ENCODE measurements at places on chromosomes 7 and 10.
A peak's percentile ranks its signal among the peaks of the same experiment; 100 is the strongest.

DNA sequence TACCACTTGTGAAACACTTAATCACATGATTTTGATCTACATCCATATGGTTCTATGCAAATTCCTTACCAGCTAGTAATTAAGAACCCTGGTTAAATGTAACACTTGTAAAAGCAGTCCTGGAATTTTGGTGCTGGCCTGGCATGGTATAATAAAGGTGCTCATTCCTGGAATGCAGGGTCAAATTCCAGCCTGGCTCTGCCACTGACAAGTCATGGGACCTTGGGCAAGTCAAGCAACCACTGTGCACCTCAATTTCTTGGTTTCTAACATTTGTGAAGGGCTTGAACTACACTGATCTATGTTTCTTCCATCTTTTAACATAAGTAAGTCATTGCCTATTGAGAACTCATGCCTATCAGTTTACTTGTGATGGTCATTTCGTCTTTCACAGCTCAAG is 91.9 kb upstream of the PIK3CG start:
- DNase-seq = no peak

DNA sequence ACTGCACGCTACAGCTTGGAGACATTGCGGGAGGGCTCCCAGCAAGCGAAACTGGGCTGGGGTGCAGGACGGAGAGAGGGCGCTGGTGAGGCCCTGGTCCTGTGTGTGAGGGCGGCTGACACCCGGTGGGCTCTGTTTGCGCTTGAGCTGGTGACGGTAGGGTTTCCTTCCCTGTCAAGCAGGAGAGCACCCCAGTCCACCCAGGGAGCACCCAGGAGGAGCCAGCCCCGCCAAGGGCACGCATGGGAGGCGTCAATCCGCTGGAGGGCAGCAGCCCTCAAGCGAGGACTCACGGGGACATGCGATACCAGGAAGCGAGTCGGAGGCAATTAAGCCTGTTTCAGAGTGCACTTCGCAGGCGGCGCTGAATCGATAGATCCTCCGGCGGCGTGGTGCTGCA is 109.4 kb downstream of the MAD1L1 start:
- DNase-seq = no peak

DNA sequence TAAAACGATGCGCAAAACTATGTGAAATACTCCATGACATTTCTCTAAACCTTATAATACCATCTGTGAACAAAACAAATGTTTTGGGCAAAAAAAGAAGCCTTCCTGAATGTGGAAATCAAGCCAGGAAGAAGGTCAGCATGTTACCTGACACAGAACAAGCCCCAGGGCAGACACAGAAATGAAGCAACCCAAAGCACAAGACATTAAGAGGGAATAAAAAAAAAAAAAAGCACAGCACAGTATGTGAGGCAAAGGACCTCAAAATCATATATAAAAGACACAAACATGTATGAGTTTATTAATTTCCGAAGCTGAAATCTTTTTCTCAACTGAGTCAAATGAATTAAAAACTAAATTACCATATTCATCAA is 161.8 kb downstream of the SKIDA1 start:
- no peak for DNase-seq

DNA sequence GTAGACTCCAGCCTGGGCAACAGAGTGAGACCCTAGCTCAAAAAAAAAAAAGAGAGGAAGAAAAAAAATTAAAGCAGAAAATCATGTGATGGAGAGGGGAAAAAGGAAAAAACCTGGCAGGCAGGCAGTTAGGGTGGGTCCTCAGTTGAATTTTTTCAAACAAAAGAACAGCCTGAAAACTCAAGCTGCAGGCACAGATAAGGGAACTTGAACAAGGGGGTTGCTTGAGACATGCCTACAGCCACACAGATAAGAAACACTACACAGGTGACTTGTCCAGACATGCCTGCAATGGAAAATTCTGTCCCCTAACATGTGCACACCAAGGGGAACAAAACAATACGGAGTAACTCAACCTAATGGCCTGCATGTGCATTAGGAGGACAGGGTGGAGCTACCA is 19.2 kb downstream of the VIM start:
- no peak for DNase-seq

DNA sequence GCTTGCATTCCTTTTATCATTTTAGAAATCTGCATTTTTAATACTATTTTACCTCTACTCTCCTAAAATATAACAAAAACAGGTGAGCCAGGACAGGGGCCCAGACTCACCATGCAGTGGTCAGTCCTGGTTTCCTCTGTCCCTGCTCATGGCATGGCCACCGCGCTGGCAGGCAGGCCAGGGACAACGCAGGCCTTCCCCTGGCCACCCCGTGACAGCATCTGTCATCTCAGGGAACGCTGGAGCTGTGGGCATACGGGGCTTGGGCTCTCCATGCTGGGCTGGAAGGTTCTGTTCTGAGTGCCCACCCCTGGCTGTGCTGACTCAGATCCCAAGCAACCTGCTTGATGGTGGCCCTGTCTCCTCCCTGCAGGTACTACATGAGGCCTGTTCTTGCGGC is 35.1 kb upstream of the CDH23 start:
- no peak for DNase-seq

GRCh38 chr10:131553581-131553980 is 242.1 kb upstream of the TCERG1L start:
- no peak for DNase-seq

DNA sequence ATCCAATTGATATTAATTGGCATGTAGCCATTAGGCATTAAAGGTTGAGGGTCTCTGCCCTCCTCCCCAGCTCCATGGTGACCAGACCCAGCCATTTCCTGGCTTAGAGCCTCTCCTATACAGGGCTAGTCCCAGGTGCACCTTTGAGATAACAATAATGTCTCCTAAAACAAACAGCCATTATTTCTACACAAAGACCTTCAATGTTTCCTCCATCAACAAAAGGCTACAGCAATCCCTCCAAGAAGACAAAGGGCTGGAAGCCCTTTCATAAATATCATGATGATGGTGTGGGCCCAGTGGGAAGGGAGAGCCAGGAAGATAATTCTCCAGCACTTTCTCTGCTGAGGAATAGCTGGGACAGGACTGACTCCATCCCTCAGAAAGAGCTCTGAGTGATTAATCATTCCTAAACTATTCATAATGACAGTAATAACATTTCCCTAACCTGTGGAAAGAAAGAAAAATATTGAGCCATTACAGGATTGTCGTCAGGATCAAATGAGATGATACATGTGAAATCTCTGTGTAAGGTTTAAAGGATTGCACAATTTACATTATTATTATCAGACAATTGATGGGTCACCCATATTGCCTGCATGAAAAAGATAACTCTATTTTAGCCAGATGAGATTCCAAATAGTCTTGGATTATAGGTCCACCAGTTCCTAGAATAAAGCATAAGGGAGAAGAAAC is 10.2 kb downstream of the PKD2L1 start:
- DNase-seq = no peak

DNA sequence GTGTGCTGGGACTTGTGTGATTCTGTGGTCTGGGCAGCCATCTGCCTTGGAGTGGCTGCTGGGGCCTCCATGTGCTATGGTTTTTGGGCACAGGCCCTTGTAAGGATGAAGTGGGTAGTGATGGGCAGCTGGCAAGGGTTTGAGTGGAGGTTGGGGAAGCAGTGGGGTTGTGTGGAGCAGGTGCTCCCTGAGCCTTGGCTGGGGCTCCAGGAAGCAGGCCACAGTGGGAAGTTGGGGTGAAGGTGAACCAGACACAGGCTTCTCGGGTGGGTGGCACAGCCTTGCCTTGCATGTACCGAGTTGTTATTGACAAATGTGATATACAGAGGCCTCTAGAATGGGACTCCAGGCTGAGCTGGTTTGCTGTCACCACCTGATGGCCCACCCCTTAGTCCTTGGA is 82.3 kb downstream of the ADCY1 start:
- DNase-seq = no peak

DNA sequence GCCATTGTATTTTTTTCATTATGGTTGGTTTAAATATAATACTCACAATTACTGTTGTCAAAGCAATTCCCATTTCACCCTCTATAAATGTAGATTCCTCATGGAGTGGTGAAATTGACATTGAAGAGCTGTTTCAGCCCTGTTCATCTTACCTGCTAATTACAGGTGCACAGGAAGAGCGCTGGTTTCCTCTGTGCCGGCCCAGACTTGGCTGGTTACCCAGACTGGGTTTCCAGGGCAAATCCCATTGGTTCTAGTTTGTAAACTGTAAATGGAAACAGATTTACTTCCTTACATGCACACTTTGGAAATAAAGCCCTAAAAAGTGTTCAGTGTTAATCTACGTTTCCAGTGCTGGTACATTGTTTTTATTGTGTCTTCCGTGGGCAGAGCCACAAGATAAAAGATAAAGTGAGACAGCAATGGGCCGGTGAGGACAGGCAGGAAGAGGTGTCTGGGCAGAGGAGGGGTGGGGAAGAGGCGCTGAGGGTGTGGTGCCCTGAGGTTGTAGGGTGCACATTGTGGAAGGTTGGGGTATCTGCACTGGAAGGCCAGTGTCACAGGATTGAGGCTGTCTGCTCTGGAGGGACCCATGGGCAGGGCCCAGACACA is 71.6 kb upstream of the ZPBP start:
- no peak for DNase-seq

- DNase-seq = no peak
Measured at GRCh38 chr7:98621573-98622482, 4.7 kb downstream of the NPTX2 start.

GRCh38 chr7:79420464-79420863 is 33.0 kb downstream of the MAGI2 start:
- no peak for DNase-seq

DNA sequence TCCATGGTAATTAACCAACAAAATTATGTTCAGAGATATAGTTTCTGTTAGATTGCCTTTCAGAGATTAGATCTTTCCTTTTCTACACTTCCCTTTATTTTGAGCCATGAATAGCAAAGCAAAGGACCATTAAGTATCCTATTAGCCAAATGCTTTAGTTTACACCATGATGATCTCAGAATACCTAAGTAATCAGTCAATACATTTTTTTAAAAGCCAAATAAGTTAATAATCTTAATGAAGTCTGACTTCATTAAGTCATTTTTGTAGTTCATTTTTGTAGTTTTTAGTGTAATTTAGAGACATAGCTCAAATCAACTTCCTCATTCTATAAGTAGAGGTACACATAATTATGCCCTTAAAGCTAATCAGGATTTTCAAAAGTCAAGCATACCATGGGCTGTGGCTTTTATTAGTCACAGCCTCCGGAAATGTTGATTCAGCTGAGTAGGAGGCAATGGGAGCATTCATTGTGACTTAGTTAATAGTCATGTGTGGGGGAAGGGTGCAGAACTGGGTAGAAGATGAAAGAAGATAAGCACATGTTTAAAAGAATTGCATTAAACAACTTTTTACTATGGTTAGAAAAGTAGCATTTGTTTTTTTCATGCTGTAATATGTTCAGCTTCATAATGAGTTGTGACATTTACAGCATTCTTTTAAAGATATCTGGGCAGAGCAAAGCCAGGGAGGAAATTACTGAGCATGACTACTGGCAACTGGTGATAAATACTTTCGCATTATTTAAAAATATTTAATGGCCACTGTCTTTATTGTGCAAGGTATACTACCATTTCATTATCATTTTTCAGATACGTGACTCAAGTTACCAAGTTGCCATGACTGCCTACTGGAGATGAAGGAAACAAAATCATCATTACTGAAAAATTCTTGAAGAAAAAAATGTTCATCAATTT is 57.3 kb upstream of the CCDC71L start:
- peak; percentile 66 for DNase-seq

- no peak for DNase-seq
Measured at GRCh38 chr10:128316925-128317324, 190.7 kb upstream of the MKI67 start.

DNA sequence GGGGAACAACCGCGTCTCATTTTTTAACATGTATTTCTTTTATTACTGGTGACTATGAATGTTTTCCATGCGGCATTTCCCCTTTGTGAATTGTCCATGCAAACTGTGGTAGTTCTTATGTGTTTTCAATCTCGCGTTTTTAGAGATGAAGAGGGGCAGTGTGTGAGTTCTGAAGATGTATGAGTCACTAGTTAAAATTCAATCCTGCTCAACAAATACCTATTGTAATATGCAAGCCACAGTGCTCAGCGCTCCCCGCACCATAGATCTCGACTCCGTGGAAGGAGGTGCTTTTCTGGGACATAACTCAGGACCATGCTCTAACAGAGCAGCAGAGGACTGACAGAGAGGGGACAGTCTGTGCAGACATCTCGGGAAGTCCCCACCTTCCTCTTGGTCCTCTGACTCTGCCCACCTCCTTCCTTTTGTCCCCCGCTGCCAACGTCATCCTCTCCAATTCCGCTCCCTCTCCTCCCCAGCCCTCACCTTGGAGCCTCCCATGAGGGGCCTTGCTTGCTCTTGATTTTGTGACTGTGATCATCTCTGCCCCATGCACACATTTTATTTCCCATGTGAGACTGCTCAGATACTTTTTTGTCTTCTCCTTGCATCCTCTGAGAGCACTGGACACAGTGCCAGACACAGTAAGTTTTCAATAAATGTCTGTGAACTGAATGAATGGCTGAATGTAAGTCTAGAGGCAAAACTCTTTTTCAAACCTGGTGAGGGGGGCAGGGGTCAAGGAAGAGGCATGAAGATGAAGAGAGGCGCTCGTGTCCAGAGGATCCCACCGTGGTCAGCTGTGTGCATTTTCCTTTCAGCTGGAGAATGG is 42.7 kb upstream of the PLEKHA1 start:
- DNase-seq = no peak

- DNase-seq = no peak
Measured at GRCh38 chr7:44639671-44640321, 33.4 kb downstream of the OGDH start.

DNA sequence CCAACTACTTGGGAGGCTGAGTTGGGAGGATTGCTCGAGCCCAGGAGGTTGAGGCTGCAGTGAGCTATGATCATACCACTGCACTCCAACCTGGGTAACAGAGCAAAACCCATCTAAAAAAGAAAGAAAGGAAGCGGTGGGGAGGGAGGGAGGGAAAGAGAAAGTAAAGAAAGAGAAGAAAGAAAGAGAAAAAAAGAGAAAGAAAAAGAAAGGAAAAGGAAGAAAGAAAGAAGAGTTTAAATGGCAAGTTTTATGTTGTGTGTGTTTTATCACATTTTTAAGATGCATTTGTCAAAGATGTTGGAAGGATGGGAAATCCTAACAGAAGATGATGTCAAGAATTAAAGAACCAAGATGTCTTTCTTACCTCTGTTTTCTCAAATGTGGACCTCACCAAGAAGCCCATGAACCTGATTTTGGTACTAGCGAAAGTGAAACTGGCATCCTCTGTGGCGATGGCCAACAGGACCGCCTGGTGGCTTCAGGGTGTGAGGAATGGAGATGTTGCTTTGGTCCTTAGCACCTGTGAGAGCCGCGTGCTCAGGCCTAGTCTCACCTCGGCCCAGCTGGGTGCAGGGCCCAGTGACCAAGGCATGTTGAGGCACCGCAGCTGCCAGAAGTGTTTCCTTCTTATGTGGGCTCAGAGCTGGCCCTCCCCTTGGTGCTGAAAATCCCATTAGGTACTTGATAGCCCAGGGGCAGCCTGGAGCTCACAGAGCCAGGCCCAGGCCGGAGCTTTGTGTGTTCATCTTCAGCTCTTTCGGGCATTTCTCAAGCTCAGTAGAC is 9.8 kb downstream of the UCMA start:
- DNase-seq = no peak

DNA sequence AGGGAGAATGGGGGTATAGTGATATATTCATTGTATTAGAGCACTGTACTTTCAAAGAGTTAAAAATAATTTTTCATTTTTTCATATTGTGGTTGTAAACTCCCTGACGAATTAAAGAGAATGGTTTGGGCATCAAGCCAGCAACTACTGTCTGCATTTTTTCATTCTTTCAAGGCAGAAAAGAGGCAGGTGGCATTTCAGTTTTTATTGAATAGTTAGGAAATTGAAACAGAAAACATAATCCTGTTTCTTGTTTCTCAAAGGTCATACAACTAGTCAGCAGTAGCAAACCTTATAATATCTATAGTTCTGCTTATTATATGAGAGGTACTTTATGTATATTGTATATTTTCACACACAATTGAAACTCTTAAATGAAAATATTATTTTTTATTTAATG is 303.9 kb upstream of the KCND2 start:
- no peak for DNase-seq

Measured in stimulated activated CD4-positive, alpha-beta T cell treated with anti-CD3 and anti-CD28 coated beads, TNF-alpha, amount 100 ng/mL, for 24 hours (primary cell).